ENCODE measurements at places on chromosomes 7 and 10. TPM values are rescaled to one million over a fixed set of nuclear protein-coding genes. Genes with fewer than 3 reads are reported as not detected.

- no peaks in the 10 kb centered on the region for H3K27me3 ChIP-seq
- H3K36me3 ChIP-seq: no peaks in the 10 kb centered on the region
- H3K4me1 ChIP-seq: no peaks in the 10 kb centered on the region
- no peak overlapping the region for H3K27ac ChIP-seq
- no peak for DNase-seq
- H3K4me3 ChIP-seq: no peak overlapping the region
Measured at GRCh38 chr7:130622866-130623265, 45.7 kb downstream of the COPG2 start.

DNA sequence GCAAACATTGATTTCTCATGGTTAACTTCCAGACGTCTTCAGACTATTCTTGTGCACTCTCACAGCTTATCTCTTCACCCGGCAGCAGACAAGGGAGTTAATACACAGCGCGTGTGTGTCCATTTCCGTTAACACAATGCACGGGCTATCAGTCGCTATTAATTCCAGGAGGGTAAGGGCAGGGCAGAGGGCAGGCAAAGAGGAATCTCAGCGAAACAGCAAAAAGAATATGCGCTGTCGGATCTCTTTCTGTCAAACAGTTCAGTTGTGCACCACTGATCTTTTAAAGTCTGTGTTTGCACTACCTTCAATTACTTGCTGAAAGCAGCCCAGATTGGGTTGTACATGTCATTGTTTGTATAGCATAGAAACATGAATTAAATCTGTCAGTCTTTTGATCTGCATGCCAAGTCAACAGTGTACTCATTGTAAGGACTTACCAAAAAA, 41.1 kb upstream of the CABCOCO1 start:
- H3K27me3 ChIP-seq: no peaks in the 10 kb centered on the region
- no peak overlapping the region for H3K27ac ChIP-seq
- H3K4me1 ChIP-seq: no peaks in the 10 kb centered on the region

The HKDC1 gene
- total RNA-seq: not detected

DNA sequence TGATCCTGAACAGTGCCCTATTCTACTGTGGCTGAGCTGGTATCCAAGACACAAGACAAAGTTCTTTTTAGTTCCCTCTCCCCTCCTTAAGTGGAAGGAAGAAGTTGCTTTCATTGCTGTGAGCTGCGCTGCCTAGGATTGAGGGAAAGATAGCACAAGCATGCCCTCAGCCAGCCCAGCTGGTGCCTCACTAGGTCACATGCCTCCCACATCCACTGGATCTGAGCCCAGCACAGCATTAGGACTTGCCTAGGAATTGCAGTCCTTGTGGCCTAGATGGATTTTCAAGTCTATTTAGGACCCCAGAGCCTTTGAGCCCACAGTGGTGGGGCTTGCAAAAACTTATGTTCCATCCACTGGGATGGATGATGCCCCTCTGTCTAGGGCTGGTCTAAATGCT, 214.2 kb downstream of the ZNF248 start:
- H3K4me3 ChIP-seq: no peak overlapping the region
- H3K27me3 ChIP-seq: no peaks in the 10 kb centered on the region
- H3K4me1 ChIP-seq: no peaks in the 10 kb centered on the region
- H3K36me3 ChIP-seq: no peaks in the 10 kb centered on the region

The PDGFA gene
- 120 TPM for total RNA-seq

The ADAMTS14 gene
- 0.96 TPM for total RNA-seq

Data from transverse colon (tissue), 4 donors.